Activated T-helper 2 cell treated with anti-CD3 and anti-CD28 coated beads, Interferon-gamma antibody, Interleukin-2, Interleukin-4, amounts not matched to agents 10 μg/mL and 5 μg/mL and 100 μg/mL, durations not matched to agents 14 hours and 24 hours and 36 hours (primary cell): ENCODE measurements at places on chromosomes 16 and 17. TPM values are rescaled to one million over a fixed set of nuclear protein-coding genes. Genes with fewer than 3 reads are reported as not detected.

DNA sequence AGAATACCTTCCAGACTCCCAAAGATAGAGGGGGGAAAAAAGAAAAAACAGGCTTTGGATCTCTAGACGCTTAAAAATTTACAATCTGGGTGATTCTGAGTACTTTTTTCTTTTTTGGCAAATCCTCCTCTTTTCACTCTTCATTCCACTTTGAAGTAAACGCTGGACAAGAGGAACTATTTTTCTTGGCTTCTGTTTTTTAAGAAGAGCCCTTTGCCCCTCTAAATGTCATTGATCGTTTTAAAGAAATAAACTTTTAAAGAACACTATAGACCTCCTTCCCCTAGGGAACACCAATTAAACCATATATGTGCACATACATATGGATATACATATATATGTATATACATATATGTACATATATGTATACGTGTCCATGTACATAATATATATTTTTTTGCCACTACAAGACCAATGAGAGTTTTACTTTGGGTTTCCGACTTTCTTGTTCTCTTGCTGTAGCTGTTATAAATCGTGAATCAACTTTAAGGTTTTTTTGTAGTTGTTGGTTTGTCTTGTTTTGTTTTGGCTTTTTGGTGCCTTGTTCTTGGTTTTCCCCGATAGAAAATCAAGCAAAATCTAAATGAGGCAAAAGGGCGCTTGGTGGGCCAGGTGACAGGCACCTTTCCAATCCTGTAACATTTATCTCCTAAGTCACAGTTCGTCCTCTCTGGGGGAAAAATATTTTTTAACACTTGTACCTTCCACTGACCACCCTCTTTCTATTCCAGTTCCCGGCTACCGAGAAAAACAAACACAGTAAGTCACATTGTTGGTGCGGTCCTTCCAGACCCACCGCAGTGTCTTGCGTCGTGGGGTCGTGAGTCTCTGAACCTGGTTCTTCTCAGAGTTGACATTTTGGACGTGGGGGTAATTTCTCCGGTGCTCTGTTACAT is 4.4 kb downstream of the FOXF1 start:
- no peak for DNase-seq

- no peak for DNase-seq
These were observed 1.6 kb upstream of the DOC2B start for GRCh38 chr17:183021-183420.

GRCh38 chr17:21711182-21711581 is 18.9 kb downstream of the KCNJ18 start:
- no peak for DNase-seq

The OR2C1 gene
- not detected in 2 replicates for total RNA-seq

DNA sequence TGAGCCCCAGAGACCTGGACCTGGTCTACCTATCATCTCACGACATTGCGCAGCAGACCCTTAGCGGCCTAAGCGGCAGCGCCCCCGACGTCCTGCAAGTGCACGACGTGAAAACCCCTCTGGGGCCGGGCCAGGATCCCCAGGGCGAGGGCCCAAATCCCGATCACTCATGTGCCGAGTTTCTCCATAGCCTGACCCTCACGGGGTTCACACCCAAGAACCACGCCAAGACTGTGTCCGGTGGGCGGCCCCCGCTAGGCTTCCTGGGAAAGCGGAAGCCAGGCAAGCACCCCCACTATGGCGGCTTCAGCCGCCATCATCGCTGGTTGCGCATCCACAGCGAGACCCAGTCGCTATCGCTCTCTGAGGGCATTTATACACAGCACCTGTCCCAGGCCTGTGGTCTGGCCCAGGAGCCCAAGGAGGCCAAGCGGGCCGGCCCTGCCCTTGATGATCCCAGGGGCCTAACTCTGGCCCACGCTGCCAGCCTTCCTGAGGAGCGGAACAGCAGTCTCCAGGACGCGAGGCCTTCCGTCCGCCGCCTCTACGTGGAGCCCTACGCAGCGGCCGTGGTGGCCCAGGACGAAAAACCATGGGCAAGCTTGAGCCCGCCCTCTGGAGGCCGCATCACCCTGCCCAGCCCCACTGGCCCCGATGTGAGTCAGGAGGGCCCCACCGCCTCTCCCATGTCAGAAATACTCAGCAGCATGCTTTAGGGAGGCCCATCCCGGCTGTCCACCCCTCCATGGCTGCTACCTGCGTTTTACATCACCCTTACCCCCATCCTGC is 82.8 kb upstream of the NOG start:
- DNase-seq = no peak

DNA sequence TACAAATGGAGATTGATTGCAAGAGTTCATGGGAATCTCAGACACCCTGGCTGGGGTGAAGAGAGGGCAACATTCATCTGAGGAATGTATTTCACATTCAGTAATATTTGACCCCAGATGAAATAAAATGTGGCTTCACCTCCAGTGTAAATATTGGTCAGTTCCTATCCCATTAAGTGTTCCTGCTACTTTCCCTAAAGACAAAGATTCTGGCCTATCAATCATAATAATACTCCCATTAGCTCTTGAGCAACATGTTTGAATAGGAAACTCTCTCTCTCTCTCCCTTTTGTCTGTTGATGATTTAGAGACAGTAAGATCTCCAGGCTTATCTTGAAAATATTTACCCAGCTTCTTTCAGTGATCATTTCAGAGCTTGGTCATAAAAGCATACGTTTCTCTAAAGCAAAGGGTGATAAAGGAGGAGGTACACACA is 70.1 kb downstream of the KCNJ2 start:
- no peak for DNase-seq

GRCh38 chr16:54976651-54977200 is 46.1 kb downstream of the IRX5 start:
- no peak for DNase-seq

The TANC2 gene
- total RNA-seq = 1.5 and 1.7 TPM in 2 replicates

DNA sequence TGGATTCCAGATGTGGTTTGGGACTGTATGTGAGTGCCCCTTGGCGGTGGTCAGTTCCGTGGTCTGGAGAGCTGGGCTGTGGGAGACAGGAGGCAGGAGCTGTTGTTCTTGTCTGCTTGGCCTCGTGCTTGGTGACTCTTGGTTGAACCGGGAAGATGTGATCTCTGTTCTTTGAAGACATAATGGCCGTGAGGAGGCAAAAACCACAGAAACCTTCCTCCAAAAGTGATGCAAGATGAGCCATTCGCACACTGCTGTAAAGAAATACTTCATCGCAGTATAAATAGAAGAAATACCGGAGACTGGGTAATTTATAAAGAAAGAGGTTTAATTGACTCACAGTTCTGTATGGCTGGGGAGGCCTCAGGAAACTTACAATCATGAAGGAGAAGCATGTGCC is 128.8 kb downstream of the RAP1GAP2 start:
- DNase-seq = no peak

The TRIM37 gene
- total RNA-seq = 28.4 and 31.4 TPM in 2 replicates

DNA sequence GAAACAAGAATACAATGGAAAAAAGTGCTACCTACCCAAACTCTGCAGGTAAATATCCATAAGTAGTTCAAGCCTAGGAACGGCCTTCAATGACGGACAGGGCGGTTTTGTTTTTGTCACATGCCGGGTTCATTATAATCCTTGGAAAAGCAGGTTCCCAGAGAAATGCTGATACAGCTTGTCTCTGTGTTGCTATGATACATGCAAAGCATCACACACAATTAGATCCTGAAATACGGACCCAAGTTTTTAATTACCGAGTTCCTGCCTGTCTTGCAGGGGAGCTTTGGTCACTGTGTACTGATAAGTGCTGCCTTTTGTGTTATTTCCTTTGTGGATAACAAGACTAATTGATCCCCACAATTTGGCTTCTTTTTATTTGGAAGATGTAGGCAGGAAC is 217.4 kb downstream of the HAPSTR1 start:
- no peak for DNase-seq

- no peak for DNase-seq
These were observed 53.2 kb downstream of the CDYL2 start for GRCh38 chr16:80751167-80751566.

The DNAAF8 gene
- 0.11 TPM in 1 of 2 replicates, not detected in the other for total RNA-seq

The MRPL58 gene
- 65.4 and 68.1 TPM in 2 replicates for total RNA-seq

- DNase-seq = no peak
These were observed 78.7 kb upstream of the FAM20A start for GRCh38 chr17:68679882-68680281.

The SMPD3 gene
- 0.07 and 0.25 TPM in 2 replicates for total RNA-seq

GRCh38 chr16:65697521-65697920 is 575.7 kb upstream of the CDH11 start:
- DNase-seq = no peak

- no peak for DNase-seq
These were observed 32.7 kb upstream of the IRX5 start for GRCh38 chr16:54897930-54898329.

- no peak for DNase-seq
These were observed 587 bp downstream of the HS3ST4 start for GRCh38 chr16:25692351-25692741.

GRCh38 chr17:4769628-4770027 is 2.1 kb upstream of the TM4SF5 start:
- no peak for DNase-seq

The ZNF75A gene
- 25.4 and 31.8 TPM in 2 replicates for total RNA-seq

DNA sequence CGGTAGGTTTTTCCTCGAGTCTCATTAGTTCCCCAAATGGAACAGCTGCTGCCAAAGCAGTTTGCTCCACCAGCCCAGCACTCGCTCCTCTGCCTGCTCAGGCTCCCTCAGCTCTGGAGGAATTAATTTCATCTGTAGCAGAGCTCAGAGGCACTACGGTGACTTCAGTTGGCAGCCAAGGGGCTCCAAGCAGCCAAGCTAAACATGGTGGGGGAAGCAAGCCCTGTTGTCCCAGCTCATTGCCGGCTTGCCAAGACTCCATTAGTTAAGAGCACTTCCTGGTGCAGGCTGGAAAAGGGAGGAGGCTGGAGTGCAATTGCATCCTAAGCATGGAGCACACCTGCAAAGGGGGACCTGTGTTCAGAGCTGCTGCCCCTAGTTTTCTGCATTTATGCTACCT is 78.7 kb upstream of the GPRC5B start:
- DNase-seq = no peak

The TGFB1I1 gene
- 1.2 and 1.7 TPM in 2 replicates for total RNA-seq

- DNase-seq = no peak
These were observed 18.4 kb upstream of the CAPN15 start for GRCh38 chr16:508884-509736.

The KRTAP9-2 gene
- total RNA-seq = not detected in 2 replicates

DNA sequence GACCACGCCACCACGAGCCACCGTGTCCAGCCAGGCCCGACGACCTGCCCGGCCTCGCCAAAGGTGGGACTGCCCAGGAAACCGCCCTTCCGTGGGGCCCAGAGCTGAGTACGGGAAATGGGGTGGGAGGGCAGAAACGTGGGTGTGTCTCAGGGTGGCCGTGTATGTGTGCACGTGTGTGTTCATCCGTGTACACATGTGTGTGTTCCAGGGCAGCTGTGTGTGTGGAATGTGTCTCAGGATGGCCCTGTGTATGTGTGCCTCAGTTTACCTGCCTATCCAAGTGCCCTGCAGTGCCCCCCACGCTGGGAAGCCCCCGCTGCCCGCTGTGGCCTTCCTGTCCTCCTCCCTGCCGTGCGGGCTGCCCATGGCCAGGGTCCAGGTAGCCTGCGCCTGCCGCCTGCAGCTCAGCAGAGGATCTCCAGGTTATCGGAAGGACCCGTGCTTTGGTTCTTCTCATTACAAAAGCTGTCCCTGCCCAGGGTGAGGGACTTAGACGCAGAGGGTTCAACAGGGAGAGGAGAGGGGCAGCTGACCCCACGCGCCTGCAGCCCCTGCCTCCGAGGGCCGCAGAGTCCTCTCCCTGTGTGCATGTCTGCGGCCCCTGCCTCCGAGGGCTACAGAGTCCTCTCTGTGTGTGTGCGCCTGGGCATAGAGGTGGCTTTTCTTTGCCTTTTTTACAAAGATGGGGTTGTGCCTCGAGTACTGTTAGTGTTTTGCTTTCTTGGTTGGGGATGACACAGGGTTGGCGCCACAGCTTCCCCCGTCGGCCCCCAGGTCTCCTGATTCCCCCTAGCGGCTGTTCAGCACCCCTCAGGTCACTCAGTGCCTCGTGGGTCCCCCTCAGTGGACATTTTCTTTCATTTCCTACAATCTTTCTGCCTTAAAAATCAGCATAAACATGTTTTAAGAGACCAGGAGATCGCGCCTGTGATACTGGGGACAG is 23.6 kb downstream of the ZNF469 start:
- DNase-seq = no peak

DNA sequence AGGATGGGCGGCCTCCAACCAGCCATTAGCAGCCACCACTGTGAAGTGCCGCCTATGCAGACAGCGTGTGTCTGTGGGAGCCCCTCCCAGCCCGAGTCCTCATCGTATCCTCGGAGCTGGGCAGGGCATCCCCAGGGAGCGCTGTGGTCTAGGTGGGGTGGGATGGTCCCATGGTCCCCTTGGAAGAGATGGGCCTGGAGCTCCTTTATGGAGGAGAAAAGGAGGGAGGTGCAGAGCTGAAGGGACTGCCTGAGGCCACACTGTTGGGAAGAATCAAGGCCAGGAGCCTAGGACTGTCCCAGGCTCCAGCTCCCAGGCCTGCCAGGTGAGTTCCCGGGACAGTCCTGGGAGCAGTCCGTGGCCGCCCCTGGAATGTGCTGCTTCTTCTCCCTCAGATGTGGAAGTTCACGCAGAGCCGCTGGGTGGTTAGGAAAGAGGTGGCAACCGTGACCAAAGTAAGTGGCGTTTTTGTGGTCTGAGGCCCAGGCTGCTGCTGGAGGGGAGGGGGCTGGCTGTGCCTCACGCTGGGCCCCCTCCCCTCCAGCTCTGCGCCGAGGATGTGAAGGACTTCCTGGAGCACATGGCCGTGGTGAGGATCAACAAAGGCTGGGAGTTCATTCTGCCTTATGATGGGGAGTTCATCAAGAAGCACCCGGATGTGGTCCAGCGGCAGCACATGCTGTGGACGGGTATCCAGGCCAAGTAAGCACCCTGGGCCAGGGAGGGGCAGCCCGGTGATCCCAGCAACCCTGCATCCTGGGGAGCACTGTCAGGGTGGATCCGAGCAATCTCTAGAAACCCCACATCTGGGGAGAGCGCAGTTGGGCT is 27.0 kb downstream of the POLR3E start:
- no peak for DNase-seq

DNA sequence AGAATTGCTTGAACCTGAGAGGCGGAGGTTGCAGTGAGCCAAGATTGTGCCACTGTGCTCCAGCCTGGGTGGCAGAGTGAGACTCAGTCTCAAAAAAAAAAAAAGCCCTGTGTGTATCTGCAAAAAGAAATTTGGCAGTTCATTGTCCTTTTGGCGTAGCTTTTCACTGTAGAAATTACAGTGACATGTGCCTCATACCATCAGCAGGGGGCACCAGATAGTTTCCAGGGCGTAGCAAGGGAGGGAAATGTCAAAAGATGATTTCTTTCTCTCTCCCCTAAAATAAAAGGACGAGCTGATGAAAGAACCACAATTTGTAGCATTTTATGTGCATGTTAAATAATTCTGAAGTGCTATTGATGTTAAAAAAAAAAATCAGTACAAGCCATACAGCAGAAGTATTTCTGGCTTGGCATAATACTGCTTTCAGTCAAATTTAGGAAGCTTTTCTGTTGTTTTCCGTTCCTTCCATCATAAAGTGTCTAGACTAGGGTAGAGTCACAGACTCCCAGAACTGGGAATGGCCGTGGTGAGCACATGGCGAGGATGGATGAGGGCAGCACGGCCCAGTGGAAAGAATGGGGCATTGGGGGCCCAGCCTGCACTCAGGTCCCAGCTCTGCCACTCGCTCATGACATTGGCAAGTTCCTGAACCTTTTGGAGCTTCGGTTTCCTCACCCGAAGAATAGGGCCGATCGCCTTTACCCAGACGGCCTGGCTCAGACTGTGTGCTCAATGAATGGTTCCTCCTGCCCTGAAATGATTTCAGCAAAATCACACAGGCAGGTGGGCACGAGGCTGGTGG is 59.8 kb upstream of the RPH3AL start:
- peak; percentile 65 for DNase-seq
